ENCODE measurements at places on chromosomes 16 and 17. TPM values are rescaled to one million over a fixed set of nuclear protein-coding genes. Genes with fewer than 3 reads are reported as not detected.

- H3K4me1 ChIP-seq = peaks cover 16% of the 10 kb centered on the region
- DNase-seq = no peak
- no peaks in the 10 kb centered on the region for H3K27me3 ChIP-seq
- peaks cover 19% of the 10 kb centered on the region for H3K36me3 ChIP-seq
- H3K27ac ChIP-seq = no peak overlapping the region
- peak overlapping the region; percentile 75 for H3K4me3 ChIP-seq
These were observed 1.5 kb downstream of the FBRS start for GRCh38 chr16:30659507-30660423.

DNA sequence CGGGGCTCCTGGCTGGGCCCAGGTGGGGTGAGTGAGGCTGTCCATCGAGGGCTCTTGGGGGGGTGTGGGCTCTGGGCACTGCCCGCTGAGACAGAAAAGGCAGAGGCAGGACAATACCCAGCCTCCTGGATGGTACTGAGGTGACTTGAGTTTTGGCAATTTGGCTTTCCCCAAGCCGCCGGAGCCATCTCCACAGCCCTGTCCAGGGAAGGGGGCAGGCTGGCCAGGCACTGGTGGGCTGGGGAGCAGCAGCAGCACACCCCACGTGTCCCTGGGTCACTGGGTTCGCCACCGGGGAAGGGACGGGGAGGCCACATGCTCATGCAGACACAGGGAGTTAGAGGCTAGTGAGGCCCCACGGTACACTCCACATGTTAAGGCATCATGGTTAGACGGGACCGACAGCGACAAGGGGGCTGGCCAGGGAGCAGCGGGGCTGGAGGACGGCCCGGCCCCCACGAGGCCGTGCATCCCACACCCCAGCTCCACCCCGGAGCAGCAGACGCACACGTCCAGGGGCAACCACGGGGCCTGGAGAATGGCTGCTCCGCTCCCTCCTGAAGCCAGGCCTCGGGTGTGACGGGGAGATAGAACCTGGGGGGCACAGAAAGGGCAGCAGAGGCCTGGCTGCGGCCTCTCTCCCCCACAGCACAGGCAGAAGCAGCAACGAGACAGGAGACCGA, 3.0 kb downstream of the ARHGDIA start:
- no peaks in the 10 kb centered on the region for H3K27me3 ChIP-seq
- no peak overlapping the region for H3K27ac ChIP-seq
- peaks cover 8% of the 10 kb centered on the region for H3K4me1 ChIP-seq

- peaks cover 11% of the 10 kb centered on the region for H3K4me1 ChIP-seq
- H3K27me3 ChIP-seq = no peaks in the 10 kb centered on the region
- H3K4me3 ChIP-seq = peak overlapping the region; percentile 88
- H3K36me3 ChIP-seq = no peaks in the 10 kb centered on the region
- DNase-seq = no peak
These were observed 690 bp upstream of the CDC27 start for GRCh38 chr17:47189732-47190237.

DNA sequence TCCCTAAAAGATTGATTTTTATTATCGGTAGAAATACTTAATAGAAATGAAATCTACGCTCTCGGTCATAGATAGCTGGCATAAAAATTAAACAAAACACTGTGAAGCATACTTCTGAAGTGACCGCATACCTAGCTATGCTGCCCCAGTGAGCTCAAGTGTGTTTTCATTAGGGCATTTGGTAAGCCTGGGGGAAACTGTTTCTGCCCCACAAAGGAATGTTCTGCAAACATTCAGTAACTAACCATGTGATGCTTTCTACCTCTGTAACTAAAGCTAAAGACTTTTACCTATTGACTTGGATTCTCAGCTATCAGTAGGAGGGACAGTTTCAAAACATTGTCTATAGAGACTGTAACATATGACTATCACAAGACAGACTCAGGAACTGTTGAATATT, 93.5 kb upstream of the HSBP1 start:
- H3K36me3 ChIP-seq = no peaks in the 10 kb centered on the region
- no peak overlapping the region for H3K27ac ChIP-seq
- no peaks in the 10 kb centered on the region for H3K4me1 ChIP-seq
- DNase-seq = no peak
- peaks cover 5% of the 10 kb centered on the region for H3K27me3 ChIP-seq
- H3K4me3 ChIP-seq = no peak overlapping the region

GRCh38 chr16:14486520-14487303, 143.3 kb downstream of the PARN start:
- H3K4me3 ChIP-seq = peak overlapping the region; percentile 44
- DNase-seq = peak; percentile 37
- peaks cover 40% of the 10 kb centered on the region for H3K4me1 ChIP-seq
- H3K27me3 ChIP-seq = no peaks in the 10 kb centered on the region

DNA sequence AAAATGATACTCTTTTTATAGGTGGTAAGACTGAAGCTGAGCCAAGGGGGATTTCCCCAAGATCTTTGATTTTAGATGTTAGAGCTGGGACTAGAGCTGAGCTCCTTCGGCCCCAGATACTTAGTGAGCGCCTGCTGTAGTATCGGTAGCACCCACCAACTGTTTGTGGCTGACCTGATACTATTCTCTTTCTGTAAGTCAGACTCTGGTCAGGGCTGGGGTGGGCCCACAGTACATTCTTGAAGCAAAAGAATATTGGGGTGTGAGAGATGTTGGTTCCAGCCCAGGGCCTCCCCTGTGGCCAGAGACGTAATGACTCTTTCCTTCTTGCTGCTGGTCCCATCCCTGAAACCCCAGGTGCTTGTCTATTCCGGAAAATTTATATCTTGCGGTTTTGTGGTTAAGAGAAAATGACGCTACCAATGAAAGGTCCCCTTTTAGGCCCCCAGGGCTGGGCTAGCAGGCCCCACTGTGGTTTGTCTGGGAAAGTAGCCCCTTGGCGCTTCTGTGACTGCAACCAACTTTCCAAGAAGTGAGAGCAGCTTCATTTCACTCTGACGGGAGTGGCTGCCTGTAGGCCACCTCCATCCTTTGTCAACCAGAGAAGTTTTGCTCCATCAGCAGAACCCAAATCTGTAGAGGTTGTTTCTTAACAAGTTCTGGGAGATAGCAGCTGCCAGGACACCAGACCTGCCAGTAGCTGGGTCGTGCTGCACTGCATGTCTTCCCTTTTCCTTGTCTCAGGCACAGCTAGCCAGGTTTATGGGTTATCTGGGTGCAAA, 86.4 kb upstream of the LGALS9 start:
- no peak overlapping the region for H3K27ac ChIP-seq
- no peaks in the 10 kb centered on the region for H3K36me3 ChIP-seq
- H3K4me1 ChIP-seq = peaks cover 39% of the 10 kb centered on the region
- H3K27me3 ChIP-seq = no peaks in the 10 kb centered on the region
- DNase-seq = no peak
- no peak overlapping the region for H3K4me3 ChIP-seq

- H3K27me3 ChIP-seq = no peaks in the 10 kb centered on the region
- H3K4me3 ChIP-seq = no peak overlapping the region
- H3K27ac ChIP-seq = peak overlapping the region; percentile 69
- H3K4me1 ChIP-seq = peaks cover 11% of the 10 kb centered on the region
- no peak for DNase-seq
These were observed 35.0 kb upstream of the ICAM2 start for GRCh38 chr17:64055183-64056142.

GRCh38 chr16:47979164-47979520, 176.7 kb downstream of the ABCC12 start:
- no peak for DNase-seq
- no peaks in the 10 kb centered on the region for H3K36me3 ChIP-seq
- peaks cover 3% of the 10 kb centered on the region for H3K27me3 ChIP-seq
- H3K4me3 ChIP-seq = no peak overlapping the region

The CDH3 gene
- total RNA-seq = 110 TPM

The CCL8 gene
- not detected for total RNA-seq

The HSPB9 gene
- not detected for total RNA-seq

The UTS2R gene
- 0.22 TPM for total RNA-seq

The ZPBP2 gene
- not detected for total RNA-seq

The GPR142 gene
- total RNA-seq = 6.6 TPM

The PIRT gene
- total RNA-seq = not detected

The TBC1D16 gene
- total RNA-seq = 87.9 TPM

The TERB1 gene
- total RNA-seq = 0.29 TPM

Data from progenitor cell of endocrine pancreas (in vitro differentiated cells).